ENCODE measurements at places on chromosomes 2 and 18. TPM values are rescaled to one million over a fixed set of nuclear protein-coding genes. Genes with fewer than 3 reads are reported as not detected.

DNA sequence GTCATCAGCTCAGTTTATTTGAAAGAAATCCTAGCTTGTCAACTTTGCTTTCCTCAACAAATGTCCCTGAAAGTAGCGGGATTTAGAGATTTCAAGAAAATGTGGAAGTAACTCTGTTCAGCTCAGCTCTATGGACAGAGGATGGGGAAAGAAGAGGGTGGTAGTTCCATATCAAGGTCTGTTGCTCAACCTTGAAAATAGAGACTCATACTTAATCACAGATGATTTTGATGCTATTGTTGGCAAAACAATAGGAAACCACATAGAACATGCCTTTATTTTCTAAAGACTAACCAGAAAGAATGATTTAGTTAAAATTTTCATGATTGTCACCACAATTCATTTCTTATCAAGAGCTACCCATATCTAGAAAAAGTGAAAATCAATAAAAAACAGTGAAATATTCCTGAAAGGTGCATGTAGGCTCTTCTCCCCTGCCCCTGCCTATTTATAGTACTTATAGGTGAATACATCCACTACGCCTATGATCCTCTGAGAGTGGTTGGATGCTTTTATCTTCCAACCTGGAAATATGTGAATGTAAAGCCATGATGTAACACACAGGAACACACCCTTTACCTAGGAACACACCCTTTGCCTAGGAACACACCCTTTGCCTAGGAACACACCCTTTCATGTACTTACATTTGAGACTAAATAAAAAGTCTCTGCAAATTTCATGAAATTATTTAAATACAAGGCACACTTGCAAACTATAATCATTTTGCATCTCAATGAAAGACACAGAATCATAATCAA lies 65.8 kb downstream of the ETAA1 start:
- DNase-seq, result no peak
- H3K4me1 ChIP-seq, result no peaks in the 10 kb centered on the region
- H3K4me3 ChIP-seq, result no peak overlapping the region
- no peaks in the 10 kb centered on the region for H3K27me3 ChIP-seq
- H3K27ac ChIP-seq, result no peak overlapping the region

DNA sequence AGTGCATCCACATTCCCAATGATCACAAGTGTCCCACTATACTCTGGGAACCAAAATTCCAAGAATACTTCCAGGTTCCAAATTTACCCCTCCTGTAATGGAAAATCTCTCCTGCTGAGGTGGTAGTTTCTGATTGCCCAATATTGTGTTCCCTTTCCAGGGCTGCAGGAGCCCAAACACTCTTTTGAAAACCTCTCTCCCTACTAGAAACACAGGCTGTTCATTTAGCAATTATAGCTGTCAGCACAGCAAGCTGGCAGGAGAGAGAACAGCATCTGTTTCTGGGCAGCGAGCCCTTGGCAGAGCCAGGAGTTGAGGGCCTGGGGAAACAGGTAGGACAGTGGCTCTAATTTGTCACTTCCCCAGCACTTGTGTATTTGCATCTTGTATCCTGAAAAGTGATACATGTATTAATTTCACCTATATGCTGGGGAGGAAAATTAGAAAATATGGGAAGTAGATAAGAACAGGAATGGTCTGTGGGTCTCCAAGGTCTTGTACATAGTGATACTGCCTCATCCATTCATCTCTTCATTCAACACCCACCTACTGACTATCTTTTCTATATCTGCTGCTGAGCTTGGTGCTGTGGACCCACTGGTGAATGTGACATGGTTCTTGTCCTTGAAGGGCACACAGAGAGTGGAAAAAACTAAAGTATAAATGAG lies 16.9 kb upstream of the PAIP2B start:
- no peak overlapping the region for H3K27ac ChIP-seq
- H3K4me1 ChIP-seq, result no peaks in the 10 kb centered on the region
- DNase-seq, result no peak

- no peaks in the 10 kb centered on the region for H3K4me1 ChIP-seq
- H3K27ac ChIP-seq, result no peak overlapping the region
- peaks cover 17% of the 10 kb centered on the region for H3K36me3 ChIP-seq
- no peaks in the 10 kb centered on the region for H3K27me3 ChIP-seq
- DNase-seq, result no peak
- no peak overlapping the region for H3K4me3 ChIP-seq
These were observed 46.0 kb upstream of the STON1 start for GRCh38 chr2:48483916-48484315.

DNA sequence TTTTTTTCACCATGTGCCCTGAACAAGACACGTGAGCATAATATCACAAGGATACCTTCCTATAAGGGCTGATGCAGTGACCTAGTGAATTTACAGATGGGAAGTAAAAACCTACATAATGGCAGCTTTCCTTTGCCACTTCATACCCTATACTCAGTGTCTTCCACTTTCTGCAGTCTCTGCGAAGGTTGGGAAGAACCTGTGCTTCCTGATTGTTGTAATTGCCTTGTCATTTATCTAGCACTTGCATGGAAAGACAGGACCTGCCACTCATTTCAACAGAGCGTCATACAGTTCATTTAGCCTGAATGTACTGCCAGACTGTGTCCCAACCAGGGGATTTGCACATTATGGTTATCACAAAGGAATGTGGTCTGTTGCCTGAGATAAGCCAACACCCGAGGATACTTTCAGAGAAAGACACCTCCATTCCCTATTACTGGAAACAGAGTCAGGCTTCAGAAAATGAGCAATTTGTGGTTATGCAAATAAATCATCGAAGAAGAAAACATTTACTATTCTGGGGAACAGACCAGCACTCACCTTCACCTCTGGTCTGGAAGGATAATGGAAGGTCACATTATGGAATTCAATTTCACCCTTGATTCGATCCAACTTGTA lies 55.0 kb downstream of the ABCB11 start:
- H3K27me3 ChIP-seq, result no peaks in the 10 kb centered on the region
- DNase-seq, result no peak
- no peak overlapping the region for H3K4me3 ChIP-seq
- no peaks in the 10 kb centered on the region for H3K36me3 ChIP-seq
- peaks cover 3% of the 10 kb centered on the region for H3K4me1 ChIP-seq

GRCh38 chr2:58767828-58768714 lies 526.9 kb upstream of the FANCL start:
- peaks cover 27% of the 10 kb centered on the region for H3K27me3 ChIP-seq
- H3K36me3 ChIP-seq, result no peaks in the 10 kb centered on the region
- DNase-seq, result no peak
- H3K4me3 ChIP-seq, result no peak overlapping the region
- no peak overlapping the region for H3K27ac ChIP-seq
- peaks cover 5% of the 10 kb centered on the region for H3K4me1 ChIP-seq

DNA sequence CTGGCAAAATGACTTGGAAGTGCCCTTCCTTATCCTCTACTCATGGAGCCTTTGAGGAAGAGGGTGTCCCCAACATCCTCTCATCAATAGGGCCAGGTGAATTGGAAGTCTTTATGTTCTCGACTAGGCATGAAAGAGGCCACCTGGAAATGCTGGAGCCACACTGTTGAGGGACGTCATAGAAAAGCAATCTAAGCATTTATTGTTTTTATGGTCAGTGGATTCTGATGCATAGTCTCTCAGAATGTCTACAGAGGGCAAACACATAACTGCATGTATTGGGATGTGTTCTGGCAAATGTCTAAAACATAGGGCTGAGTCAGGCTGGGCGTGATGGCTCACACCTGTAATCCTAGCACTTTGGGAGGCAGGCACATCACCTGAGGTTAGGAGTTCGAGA lies 246.6 kb upstream of the SP5 start:
- no peaks in the 10 kb centered on the region for H3K4me1 ChIP-seq
- H3K27me3 ChIP-seq, result peaks cover 4% of the 10 kb centered on the region
- no peak for DNase-seq
- H3K36me3 ChIP-seq, result no peaks in the 10 kb centered on the region
- H3K27ac ChIP-seq, result no peak overlapping the region

DNA sequence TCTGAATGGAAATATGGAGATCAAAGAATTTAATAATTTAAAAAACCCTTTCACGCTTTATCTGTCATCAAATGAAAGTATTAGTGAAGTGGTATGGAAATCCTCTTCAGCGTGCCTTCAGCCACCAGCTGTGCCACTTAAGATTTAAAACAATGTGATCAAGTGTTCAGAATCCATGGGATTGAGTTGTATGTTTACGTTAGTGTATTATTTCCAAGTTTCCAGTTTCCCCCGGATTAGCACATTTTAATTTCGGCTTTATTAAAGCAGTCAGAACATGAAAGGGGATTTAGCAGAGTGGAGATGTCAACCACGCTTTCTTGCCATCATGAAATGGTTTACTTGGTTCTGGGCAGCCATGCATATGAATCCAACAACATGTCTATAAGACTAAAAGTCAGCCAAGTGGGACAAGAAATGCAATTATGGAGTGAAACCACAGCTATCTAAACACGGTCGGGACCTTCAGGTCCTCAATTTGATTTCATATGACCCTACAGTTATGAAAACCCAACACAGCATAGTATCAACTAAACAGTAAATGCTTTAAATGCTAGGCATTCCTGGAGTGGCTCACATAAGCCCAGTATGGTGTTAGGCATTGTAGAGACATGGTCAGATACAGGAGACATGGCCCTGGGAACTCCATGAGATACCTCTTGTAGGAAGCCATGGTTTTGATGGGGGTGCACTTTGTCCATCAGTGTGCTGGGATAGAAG lies 224.9 kb upstream of the EPAS1 start:
- H3K4me1 ChIP-seq, result peaks cover 2% of the 10 kb centered on the region
- no peak overlapping the region for H3K4me3 ChIP-seq
- no peaks in the 10 kb centered on the region for H3K27me3 ChIP-seq

- H3K27ac ChIP-seq, result peak overlapping the region; percentile 98
- peak; percentile 63 for DNase-seq
- peaks cover 81% of the 10 kb centered on the region for H3K4me1 ChIP-seq
- peaks cover 18% of the 10 kb centered on the region for H3K36me3 ChIP-seq
- H3K4me3 ChIP-seq, result no peak overlapping the region
These were observed 71.0 kb downstream of the ARL4C start for GRCh38 chr2:234425639-234426603.

- H3K4me3 ChIP-seq, result no peak overlapping the region
- H3K27ac ChIP-seq, result no peak overlapping the region
- no peaks in the 10 kb centered on the region for H3K36me3 ChIP-seq
- H3K27me3 ChIP-seq, result no peaks in the 10 kb centered on the region
- no peak for DNase-seq
These were observed 1661.9 kb upstream of the PIK3C3 start for GRCh38 chr18:40292985-40293710.

DNA sequence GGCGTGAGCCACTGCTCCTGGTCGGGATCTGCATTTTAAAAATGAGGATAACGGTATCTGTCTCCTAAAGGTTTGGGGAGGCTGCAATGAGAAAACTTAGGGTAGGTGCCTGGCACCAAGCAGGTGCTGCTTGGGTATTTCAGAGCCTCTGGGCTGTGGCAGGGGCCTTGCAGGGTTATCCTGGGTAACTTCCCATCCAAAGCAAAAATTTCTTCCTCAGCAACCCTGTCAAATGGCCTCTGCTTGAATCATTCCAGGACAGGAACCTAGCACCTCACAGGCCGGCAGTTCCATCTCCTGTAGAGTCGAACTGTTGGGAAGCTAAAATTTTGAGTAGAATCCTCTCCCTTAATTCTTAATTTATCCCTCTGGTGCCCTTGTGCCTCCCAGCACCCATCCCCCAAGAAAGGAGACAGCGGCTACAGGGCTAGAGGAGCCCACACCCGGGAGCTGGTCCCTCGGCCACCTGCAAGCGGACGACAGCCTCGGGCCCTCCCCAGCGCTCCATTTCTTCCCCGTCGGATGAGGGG lies 868 bp downstream of the CGREF1 start:
- DNase-seq, result no peak
- peaks cover 26% of the 10 kb centered on the region for H3K27me3 ChIP-seq
- peaks cover 10% of the 10 kb centered on the region for H3K4me1 ChIP-seq

The COL4A3 gene
- not detected for total RNA-seq

The GYPC gene
- 171 TPM for total RNA-seq

The SERPINB11 gene
- not detected for total RNA-seq

- no peak overlapping the region for H3K4me3 ChIP-seq
- no peaks in the 10 kb centered on the region for H3K27me3 ChIP-seq
- H3K27ac ChIP-seq, result no peak overlapping the region
- no peak for DNase-seq
These were observed 66.6 kb downstream of the ABCG8 start for GRCh38 chr2:43905371-43905803.

- no peak for DNase-seq
- H3K4me1 ChIP-seq, result peaks cover 10% of the 10 kb centered on the region
These were observed 1.7 kb downstream of the EGR4 start for GRCh38 chr2:73291461-73292315.

GRCh38 chr18:2513616-2514015 lies 57.7 kb downstream of the METTL4 start:
- H3K27ac ChIP-seq, result no peak overlapping the region
- no peaks in the 10 kb centered on the region for H3K27me3 ChIP-seq
- no peaks in the 10 kb centered on the region for H3K36me3 ChIP-seq
- peaks cover 17% of the 10 kb centered on the region for H3K4me1 ChIP-seq
- no peak for DNase-seq
- no peak overlapping the region for H3K4me3 ChIP-seq

DNA sequence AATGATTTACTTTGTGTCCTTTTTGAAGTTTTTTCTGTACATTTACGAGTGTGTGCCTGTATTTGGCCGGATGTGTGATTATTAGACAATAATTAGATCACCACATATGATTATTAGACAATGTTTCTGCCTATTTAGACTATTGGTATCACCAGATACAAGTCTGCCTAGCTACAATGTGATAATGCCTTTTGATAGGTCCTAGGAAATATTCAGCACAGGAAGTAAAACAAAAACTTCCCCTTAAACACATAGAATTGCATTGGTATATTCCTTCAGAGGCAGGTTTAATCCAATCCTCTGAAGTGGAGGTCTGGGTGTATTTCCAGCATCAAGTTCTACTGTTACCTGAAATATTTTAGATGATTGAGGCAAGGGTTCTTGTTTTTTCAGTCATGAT lies 275.1 kb downstream of the TGIF1 start:
- no peak for DNase-seq
- H3K4me3 ChIP-seq, result no peak overlapping the region
- no peaks in the 10 kb centered on the region for H3K36me3 ChIP-seq
- H3K27me3 ChIP-seq, result peaks cover 22% of the 10 kb centered on the region
- no peak overlapping the region for H3K27ac ChIP-seq

The FEV gene
- not detected for total RNA-seq

GRCh38 chr2:217054791-217055190 lies 194.9 kb upstream of the TNP1 start:
- no peak overlapping the region for H3K27ac ChIP-seq
- peaks cover 22% of the 10 kb centered on the region for H3K27me3 ChIP-seq
- no peak for DNase-seq
- no peak overlapping the region for H3K4me3 ChIP-seq

DNA sequence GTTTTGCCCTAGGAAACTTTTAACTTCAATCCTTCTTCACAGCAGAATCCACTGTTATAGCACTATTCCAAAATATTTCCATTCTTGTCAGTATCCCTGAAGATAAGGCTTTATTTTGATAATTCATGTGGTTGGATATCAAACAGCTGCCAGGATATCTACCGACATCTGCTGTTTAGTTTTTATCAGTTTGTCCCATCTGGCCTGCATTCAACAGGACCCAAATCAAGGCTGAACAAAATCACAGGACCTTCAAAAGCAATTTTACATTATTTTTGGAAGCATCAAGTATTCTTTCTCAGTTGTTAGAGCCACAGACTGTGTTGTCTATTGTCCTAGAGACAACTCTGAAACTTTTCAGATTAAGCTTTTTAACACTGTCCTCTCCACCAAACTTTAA lies 429.0 kb upstream of the PIK3C3 start:
- H3K36me3 ChIP-seq, result no peaks in the 10 kb centered on the region
- no peak overlapping the region for H3K4me3 ChIP-seq
- H3K4me1 ChIP-seq, result no peaks in the 10 kb centered on the region
- no peak overlapping the region for H3K27ac ChIP-seq
- H3K27me3 ChIP-seq, result no peaks in the 10 kb centered on the region

The GAL3ST2 gene
- total RNA-seq, result 0.31 TPM

The PRKAG3 gene
- total RNA-seq, result not detected
